ENCODE measurements at places on chromosomes 1 and 21.

DNA sequence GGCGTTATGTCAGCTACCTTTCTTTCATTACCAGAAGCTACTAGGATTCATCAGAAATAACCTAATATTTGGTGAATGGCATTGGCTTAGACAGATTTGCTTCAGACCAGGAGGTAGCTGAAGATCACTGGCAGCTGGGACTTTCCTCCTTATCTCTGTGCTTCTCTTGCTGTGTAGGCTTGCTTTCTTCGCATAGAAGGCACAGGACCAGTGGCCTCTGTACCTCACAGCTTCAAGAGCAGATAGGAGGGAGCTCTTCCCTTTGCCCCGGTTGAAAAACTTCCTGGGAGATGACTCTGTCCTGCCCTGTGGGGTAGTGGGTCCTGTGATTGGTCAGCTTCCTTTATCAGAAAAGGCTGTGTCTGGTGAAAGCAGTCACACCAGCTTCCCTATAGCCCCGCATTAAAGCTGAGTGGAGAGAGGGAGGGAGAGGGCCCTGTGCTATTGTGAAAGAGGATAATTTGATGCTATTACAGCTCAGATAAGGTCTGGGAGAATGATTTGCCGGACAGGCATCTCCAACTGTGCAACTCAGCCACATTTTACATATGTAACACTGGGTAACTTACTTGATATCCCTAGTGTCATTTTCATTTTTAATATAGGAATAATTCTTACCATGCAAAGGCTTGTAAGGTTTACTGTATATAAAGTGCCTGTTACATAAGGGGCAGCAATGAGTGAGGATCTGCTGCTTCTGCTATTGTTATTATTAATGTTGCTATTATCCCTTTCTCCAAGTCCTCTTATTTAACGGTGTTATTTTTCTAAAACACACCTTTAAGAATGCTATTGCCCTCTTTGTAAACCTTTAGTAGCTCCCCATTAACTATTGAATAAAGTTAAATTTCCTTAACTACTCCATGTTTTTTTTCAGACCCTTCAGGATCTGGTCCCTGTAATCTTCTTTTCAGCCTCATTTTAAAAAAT lies 31.6 kb downstream of the OSBPL9 start:
- DNase-seq, result no peak

DNA sequence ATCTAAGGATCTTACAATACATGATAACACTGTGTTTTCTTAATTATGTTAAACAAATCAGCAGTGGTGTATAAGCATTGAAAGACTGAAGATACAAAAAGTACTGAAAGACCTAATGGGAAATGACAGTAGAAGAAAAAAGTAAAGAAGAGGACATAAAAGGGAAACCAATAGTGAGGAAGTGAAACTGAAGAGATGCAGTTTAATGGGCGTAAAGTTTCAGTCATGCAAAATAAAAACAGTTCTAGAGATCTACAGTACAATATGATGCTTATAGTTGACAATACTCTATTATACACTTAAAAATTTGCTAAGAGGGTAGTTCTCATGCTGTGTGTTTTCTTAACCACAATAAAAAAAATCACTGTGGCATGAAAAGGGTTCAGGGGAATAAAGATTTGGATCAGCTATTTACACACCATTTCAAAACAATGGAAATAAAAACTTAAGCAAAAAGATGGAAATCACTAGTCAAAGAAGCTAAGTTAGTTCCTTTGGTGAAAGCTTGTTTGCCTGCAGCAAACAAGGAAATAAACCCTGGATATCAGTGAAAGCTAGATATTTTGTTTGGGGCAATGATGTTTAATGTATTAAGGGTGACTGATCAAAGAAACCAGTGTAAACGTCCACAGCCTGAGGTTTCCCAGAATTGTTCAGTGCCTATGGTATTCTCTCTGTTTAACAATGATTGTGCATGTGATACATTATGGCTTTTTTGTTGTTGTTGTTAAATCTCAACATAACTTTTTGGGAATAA lies 1160.8 kb upstream of the ADGRL2 start:
- DNase-seq, result no peak

- no peak for DNase-seq
These were observed 3.4 kb downstream of the CBR1 start for GRCh38 chr21:36073181-36073580.

GRCh38 chr1:167152192-167152876 lies 58.5 kb downstream of the STYXL2 start:
- DNase-seq, result no peak
